ENCODE measurements at places on chromosomes 5 and 9.

- DNase-seq, result no peak
Observed at GRCh38 chr9:107546859-107547258, 57.3 kb upstream of the KLF4 start.

- DNase-seq, result no peak
Observed at GRCh38 chr5:67319935-67320725, 123.5 kb upstream of the CD180 start.

GRCh38 chr5:10757043-10757442, 4.0 kb downstream of the DAP start:
- no peak for DNase-seq

GRCh38 chr5:97297704-97298091, 114.7 kb upstream of the RIOK2 start:
- no peak for DNase-seq

DNA sequence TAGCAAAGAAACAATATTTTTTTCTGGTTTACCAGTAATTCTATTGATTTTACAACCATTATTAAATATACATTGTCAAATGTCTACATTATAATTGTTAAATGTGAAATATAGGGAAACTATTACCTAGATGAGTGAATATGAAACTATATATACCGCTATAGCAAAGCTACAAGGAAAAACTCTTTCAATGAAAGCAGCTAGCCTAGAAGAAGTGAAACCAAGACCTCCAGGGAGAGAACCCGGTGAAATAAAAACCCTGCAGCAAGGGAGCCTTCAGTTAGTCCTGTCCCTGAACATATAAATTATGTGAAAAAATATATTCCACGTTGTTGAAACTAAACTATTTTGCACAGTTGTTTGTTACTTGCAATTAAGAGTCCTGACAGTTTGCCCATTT, 913.1 kb downstream of the EFNA5 start:
- DNase-seq, result no peak

DNA sequence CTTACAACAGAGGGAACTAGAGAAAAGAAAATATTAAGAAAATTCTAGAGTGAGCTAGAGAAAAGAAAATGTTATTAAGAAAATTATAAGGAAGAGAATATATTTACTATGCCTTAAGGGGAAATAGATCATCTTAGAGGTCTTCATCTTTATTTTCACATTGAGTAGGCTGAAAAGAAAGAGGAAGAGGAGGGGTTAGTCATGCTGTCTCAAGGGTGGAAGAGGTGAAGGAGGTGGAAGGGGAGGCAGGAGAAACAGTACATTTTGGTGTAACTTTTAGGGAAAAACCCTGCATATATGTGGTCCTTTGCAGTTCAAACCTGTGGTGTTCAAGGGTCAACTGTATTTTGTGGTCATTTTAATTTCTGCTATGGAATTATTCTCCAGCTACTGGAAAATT, 46.6 kb downstream of the PPIP5K2 start:
- no peak for DNase-seq

- DNase-seq, result no peak
Observed at GRCh38 chr5:126938466-126938865, 91.9 kb downstream of the MARCHF3 start.

- DNase-seq, result no peak
Observed at GRCh38 chr5:150202501-150202900, 12.6 kb downstream of the SLC6A7 start.

GRCh38 chr9:121021301-121021700, 28.8 kb downstream of the C5 start:
- DNase-seq, result no peak

DNA sequence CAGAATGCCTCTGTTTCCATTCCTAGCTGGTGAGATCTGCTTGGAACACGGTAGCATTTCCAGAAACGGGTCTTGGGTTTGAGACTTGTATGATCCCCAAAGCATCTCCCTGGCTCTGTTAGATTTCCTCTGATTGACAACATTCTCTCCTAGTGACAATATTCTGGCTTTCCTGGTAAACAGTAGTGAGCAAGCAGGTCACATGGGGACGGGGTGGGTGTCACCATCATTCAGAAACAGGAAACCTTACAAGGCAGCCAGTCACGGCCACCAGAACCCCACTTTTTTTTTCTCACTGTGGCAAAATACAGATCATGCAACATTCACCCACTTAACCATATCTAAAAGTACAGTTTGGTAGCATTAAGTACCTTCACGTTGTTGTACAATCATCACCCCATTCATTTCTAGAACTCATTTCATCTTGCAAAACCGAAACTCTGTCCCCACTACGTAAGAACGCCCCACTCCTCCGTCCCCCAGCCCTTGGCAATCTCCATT, 90.1 kb upstream of the LMX1B start:
- no peak for DNase-seq

DNA sequence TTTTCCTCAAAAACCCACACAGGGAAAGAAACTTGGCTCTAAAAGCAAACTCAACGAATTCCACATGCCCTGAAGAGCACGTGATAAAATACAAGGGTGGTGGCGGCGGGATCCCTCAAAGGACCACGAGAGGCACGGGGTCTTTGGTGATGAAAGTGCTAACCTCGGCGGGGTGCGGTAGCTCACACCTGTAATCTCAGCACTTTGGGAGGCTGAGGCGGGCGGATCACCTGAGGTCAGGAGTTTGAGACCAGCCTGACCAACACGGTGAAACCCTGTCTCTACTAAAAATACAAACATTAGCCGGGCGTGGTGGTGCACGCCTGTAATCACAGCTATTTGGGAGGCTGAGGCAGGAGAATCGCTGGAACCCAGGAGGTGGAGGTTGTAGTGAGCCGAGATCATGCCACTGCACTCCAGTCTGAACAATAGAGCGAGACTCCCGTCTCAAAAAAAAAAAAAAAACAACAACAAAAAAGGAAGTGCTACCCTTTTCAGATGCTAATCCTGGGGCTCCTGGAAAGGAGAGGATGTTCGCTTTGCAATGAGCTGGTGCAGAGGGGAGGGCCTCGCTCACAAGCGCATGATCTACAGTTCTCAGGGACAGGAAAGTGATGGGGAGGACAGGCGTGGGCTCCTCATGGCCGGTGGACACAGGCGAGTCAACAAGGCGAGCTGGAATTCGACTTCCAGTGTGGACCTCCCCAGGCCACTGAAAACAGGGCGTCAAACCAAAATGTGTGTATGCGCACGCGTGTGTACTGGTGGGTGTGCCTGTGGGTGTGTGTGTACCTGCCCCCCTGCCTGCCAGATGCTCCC, 54.1 kb downstream of the USP20 start:
- DNase-seq, result no peak

Measured in stimulated activated CD4-positive, alpha-beta T cell treated with anti-CD3 and anti-CD28 coated beads, Interleukin-15, amount 100 ng/mL, for 1 hour (primary cell).